Cortex of kidney (tissue), 1 donor: ENCODE measurements at places on chromosomes 7 and 10.

- DNase-seq = no peak
These were observed 160.0 kb downstream of the HDAC9 start for GRCh38 chr7:18655506-18655905.

- no peak for DNase-seq
These were observed 224.5 kb downstream of the SEMA3A start for GRCh38 chr7:83970081-83970480.

DNA sequence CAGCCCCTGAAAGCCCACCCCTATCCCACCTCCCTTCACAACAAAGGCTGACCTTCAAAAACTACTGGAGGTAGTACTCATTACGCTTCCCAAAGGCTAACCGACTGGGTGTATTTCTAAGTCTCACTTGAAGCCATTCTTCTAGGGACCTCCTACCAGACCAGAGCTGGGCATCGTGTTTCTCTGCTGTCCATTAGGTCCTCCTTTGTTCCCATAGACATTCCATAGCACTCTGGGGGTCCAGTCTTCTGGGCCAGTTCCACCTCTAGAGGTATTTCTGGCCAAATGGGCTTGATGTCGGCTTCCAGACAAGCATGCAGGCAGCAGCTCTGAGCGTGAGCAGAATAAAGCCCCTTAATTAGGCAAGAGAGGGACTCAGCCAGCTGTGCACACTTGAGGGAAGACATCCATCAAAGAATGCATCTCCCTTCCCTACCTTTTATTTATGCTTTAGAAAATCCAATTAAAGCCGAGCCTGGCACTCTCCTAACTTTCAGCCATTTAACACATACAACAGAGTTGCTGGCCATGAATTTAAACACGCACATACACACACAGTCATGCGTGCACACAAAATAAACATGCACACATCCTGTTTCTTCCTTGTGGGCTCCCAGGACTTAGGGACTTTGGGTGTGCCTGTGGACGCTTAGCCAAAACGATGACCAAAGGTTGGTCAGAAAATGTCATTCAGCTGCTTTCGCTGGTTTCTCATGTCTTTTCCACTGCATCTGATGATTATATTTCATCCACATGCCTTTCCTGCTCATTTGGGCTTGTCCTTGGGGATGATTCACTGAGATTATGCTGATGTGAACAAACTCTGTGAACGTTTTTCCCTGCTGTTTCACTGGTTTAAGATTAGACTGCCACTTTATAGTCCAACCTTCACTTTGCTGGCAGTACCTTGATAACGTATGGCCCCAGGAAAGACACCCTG is 362.0 kb upstream of the NFE2L3 start:
- no peak for DNase-seq

DNA sequence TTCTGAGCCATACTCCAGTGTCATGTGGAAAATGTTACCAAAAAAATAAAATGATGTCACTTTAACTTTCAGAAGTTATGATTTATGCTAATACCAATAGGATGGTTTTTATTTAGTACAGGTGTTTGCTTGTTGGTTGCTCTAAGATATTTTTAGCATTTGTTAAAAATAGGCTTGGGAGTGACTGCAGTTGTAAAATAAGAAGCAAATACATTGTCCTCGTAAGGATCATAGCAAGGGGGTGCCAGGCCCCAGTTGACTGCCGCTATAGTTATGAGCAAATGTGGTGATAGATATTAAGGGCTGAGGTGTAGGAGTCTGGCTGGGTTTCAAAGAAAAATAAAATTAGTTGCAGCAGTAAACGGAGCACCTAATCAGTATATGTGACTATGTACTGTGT is 354.4 kb upstream of the BMPER start:
- DNase-seq = no peak

DNA sequence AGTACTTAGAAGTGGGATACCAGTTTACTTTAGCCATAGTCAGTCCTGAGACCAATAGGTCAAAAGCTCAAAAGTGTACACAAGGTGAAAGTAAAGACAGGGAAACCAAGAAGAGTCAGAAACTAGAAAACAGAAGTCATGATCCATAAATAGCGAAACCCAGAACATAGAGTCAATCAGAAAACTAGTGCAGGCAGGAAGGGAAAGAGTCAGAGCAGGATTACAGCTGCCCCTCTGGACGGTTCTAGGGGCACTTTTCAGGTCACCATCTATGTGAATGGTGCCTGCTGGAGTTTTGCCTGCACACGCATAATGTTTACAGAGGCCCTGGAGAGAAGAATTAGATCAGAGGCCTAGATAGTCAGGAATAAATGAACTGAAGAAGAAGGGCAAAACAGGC is 22.4 kb upstream of the DMTF1 start:
- no peak for DNase-seq

GRCh38 chr7:155168597-155169480 is 98.7 kb downstream of the HTR5A start:
- DNase-seq = no peak

DNA sequence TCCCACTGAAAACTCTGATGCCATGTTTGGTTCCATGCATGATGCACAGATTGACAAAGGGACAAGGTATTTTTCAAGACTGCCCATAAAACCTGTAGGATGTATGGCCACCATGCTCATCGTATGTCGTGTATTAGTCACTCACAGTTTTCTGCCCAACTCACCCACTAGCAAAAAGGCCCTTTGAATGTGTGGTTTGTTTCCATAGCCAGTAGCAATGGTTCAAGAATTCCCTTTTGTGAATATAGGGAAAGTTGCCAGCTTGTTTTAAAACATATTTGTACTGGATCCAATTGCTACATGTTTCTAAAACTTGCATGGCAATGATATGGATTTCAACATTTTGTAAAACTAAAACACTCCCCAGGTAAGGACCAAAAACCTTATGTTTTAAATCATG is 280.9 kb upstream of the YAE1 start:
- no peak for DNase-seq

DNA sequence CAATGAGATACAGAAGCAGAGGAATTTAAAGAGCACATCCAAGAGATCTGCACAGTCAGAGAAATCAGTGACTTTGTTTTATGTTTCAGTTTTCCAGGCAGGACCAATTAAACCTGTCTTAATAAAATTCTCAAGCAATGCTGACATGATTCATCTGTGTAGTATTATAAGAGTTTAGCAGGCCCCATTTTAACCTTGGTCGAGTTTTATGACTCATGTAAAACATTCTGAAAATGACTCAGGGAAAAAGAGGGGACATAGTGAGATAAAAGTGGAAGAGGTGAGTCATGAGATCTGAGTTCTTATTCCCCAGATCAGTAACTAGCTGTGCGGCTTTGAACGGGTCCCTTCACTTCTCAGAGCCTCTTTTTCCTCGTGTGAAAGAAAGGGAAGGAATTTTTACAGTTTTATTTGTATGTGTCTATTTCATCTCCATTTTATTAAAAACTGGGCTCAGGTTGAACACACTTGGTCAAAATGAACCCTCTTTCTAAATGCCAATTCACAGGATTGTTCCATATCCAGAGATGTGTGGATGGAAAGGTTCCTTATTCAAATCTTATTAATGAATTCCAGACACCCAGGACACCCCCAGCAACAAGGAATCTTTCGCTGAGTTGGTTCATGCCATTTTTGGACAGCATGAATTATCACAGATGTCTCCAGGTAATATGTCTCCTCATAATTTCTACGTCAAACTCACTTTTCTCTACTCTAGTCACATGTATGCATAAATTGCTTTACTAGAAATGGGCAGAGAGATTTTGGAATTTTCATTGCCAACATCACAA is 143.2 kb downstream of the JAZF1 start:
- no peak for DNase-seq

- no peak for DNase-seq
These were observed 35.5 kb downstream of the LRMDA start for GRCh38 chr10:75466886-75467285.

- DNase-seq = no peak
These were observed 1013.1 kb downstream of the TYW1 start for GRCh38 chr7:68009716-68010115.

DNA sequence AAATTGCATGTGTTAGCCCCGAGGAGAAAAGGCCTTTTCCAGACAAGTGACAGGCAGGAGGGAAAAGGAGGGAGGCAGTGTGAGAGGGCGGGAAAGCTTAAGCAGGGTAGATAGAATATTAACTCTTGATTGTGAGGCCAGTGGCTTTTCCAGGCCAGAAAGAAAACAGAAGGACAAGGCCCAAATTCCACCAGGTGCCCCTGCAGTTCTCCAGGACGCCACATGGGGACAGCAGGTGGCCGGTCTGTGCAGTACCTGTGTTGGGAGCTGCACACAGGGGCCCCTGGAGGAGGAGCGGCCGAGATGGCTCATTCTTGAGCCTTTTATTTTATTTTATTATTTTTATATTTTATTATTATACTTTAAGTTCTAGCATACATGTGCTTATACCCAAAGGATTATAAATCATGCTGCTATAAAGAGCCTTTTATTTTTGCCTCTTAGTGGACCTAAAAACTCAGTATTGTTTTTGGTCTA is 141.3 kb upstream of the KLF14 start:
- no peak for DNase-seq
